ENCODE measurements at places on chromosomes 16 and 17. TPM values are rescaled to one million over a fixed set of nuclear protein-coding genes. Genes with fewer than 3 reads are reported as not detected.

DNA sequence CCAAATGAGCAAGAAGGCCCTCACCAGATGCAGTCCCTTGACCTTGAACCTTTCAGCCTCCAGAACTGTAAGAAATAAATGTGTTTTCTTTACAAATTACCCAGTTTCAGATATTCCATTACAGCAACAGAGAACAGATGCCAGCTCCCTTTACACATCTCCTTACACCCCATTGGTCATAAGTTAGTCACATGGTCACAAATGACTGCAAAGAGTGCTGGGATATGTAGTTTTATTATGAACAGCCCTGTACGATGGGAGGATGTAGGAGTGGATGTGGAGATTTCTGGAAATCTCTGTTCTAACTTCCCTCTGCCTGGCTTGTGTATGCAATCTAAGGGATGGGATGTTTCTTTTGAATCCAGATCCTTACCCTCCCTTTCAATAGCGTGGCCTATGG is 13.3 kb upstream of the RPL38 start:
- no peaks in the 10 kb centered on the region for H3K36me3 ChIP-seq
- no peak overlapping the region for H3K4me3 ChIP-seq
- no peaks in the 10 kb centered on the region for H3K4me1 ChIP-seq
- H3K27me3 ChIP-seq = peaks cover 15% of the 10 kb centered on the region
- no peak overlapping the region for H3K27ac ChIP-seq

- H3K4me3 ChIP-seq = no peak overlapping the region
- H3K27ac ChIP-seq = no peak overlapping the region
- no peak for DNase-seq
- H3K36me3 ChIP-seq = no peaks in the 10 kb centered on the region
These were observed 52.5 kb downstream of the VAT1L start for GRCh38 chr16:77840673-77841501.

The GFAP gene
- total RNA-seq = not detected

- no peak overlapping the region for H3K4me3 ChIP-seq
- H3K27me3 ChIP-seq = no peaks in the 10 kb centered on the region
- no peak overlapping the region for H3K27ac ChIP-seq
- no peaks in the 10 kb centered on the region for H3K36me3 ChIP-seq
- peaks cover 43% of the 10 kb centered on the region for H3K4me1 ChIP-seq
- DNase-seq = no peak
These were observed 9.6 kb upstream of the CPD start for GRCh38 chr17:30368912-30369720.

The CFAP119 gene
- total RNA-seq = 3.8 TPM

- no peaks in the 10 kb centered on the region for H3K27me3 ChIP-seq
- H3K36me3 ChIP-seq = peaks cover 49% of the 10 kb centered on the region
- no peak for DNase-seq
- peaks cover 21% of the 10 kb centered on the region for H3K4me1 ChIP-seq
- H3K4me3 ChIP-seq = no peak overlapping the region
- H3K27ac ChIP-seq = peak overlapping the region; percentile 56
These were observed 38.0 kb downstream of the TTC19 start for GRCh38 chr17:16037636-16038035.

DNA sequence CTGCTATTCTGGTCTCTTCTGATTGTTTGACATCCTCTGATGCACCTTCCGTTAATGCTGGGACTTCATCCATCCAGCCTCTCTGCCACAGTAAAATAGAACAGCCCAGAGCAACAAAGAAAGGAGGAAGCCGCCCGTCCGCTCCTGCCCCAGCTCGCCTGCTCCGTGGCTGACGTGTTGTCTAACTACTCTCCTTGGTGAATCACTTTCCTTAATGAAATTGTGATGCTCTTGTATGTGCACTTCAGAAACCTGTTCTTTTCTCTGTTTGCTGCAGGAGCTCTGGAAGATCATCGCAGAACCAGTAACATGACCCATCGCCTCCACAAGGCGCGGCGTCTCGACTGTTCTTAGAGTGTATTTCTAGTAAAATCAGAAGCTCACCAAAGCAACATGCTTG is 24.3 kb downstream of the METTL22 start:
- peaks cover 58% of the 10 kb centered on the region for H3K36me3 ChIP-seq
- H3K27me3 ChIP-seq = no peaks in the 10 kb centered on the region
- H3K4me1 ChIP-seq = peaks cover 10% of the 10 kb centered on the region
- H3K27ac ChIP-seq = no peak overlapping the region
- no peak for DNase-seq
- H3K4me3 ChIP-seq = no peak overlapping the region

The PIRT gene
- not detected for total RNA-seq

The ITGAE gene
- total RNA-seq = 34.4 TPM

The CD300LB gene
- not detected for total RNA-seq

The CEP295NL gene
- not detected for total RNA-seq

DNA sequence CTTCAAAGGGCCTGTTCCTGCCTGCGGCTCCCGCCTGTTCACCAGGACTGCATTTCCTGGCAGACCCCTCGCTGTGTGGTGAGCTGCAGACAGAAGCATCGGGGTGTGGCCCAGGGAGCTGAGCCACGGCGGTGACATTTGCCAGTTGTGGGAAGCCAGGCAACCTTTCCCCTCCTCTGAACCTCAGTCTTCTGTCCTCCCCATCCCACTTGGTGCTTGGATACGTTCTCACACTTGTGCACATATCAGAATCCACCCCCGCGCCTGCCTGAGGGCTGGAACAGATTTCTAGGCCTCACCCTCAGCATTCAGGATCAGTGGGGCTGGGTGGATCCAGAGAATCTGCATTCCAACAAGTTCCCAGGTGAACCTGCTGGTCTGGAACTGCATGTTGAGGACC is 63.5 kb downstream of the CRISPLD2 start:
- peaks cover 2% of the 10 kb centered on the region for H3K4me1 ChIP-seq
- H3K36me3 ChIP-seq = no peaks in the 10 kb centered on the region
- H3K4me3 ChIP-seq = no peak overlapping the region

The CCL8 gene
- not detected for total RNA-seq

The C16orf92 gene
- not detected for total RNA-seq

- peak overlapping the region; percentile 67 for H3K27ac ChIP-seq
- H3K27me3 ChIP-seq = no peaks in the 10 kb centered on the region
- DNase-seq = no peak
These were observed 32.5 kb downstream of the MYO18A start for GRCh38 chr17:29147682-29148081.

The CTRB2 gene
- not detected for total RNA-seq

The DPEP3 gene
- not detected for total RNA-seq

DNA sequence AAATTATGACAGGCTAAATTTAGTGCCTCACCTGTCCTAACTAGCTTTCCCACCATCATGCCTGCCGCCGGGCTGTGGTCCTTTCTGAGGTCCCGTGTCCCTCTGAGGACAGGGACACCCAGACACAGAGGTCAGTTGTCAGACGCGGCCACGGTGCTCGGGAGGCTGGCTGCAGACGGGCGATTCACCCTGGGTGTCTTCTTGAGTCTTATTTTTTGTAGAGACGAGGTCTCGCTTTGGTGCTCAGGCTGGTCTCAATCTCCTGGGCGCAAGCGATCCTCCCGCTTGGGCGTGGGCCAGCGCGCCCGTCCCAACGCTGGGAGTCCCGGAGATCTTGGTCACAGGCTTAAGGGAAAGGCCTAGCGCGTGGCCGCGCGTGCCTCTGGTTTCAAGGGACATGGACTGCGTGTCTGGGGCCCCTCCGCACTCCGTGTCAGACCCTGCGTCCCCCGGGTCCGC is 797 bp upstream of the RAB11FIP3 start:
- no peak overlapping the region for H3K27ac ChIP-seq
- no peaks in the 10 kb centered on the region for H3K27me3 ChIP-seq
- peak overlapping the region; percentile 82 for H3K4me3 ChIP-seq
- H3K4me1 ChIP-seq = peaks cover 28% of the 10 kb centered on the region
- no peak for DNase-seq
- peaks cover 2% of the 10 kb centered on the region for H3K36me3 ChIP-seq

The OTOA gene
- not detected for total RNA-seq

- no peak overlapping the region for H3K4me3 ChIP-seq
- H3K4me1 ChIP-seq = no peaks in the 10 kb centered on the region
- no peak overlapping the region for H3K27ac ChIP-seq
- H3K36me3 ChIP-seq = peaks cover 18% of the 10 kb centered on the region
- H3K27me3 ChIP-seq = no peaks in the 10 kb centered on the region
These were observed 35.5 kb downstream of the CLUAP1 start for GRCh38 chr16:3536271-3536731.

The GPR142 gene
- not detected for total RNA-seq

- no peaks in the 10 kb centered on the region for H3K36me3 ChIP-seq
- peaks cover 10% of the 10 kb centered on the region for H3K27me3 ChIP-seq
- peaks cover 18% of the 10 kb centered on the region for H3K4me1 ChIP-seq
- no peak overlapping the region for H3K4me3 ChIP-seq
- no peak for DNase-seq
- H3K27ac ChIP-seq = no peak overlapping the region
These were observed 13.1 kb upstream of the MRPS23 start for GRCh38 chr17:57862694-57863667.

- H3K4me3 ChIP-seq = peak overlapping the region; percentile 96
- peak overlapping the region; percentile 92 for H3K27ac ChIP-seq
- H3K4me1 ChIP-seq = peaks cover 16% of the 10 kb centered on the region
- H3K27me3 ChIP-seq = peaks cover 18% of the 10 kb centered on the region
These were observed 21.1 kb downstream of the NPTX1 start for GRCh38 chr17:80455336-80455710.

DNA sequence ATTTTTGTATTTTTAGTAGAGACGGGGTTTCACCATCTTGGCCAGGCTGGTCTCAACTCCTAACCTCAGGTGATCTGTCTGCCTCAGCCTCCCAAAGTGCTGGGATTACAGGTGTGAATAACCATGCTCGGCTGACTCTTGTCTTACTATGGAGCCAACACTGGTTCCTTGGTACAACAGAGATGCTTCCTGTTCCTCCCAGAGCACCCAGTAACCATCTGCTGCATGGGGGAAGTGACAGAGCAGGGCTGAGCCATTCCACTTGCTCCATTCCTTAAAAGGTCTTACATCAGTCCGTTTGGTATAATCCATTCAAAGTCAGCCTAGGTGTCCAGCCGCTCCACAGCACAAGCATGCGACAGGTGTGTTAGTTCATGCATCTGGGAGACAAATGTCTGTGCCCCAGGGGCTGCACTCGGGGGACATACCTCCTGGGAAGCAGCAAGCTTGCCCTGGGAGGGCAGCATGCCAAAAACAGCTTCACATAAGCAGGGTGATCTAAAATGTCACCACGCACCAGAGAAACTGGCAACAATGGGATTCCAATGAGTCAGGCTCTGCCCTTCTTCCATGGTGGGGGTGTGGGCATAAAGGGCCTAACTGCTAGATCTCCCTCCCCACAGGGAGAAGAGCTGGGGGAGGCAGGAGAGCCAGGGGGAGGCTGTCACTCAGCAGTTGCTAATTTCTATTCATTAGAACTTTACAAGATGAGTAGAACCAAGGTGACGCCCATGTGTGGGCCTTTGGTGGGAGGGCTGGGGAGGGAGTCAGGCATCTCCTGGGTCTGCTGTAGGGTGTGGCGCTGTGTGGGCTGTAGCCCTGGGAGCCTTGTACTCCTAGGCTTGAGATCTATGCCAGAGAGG is 35.5 kb downstream of the PIPOX start:
- no peak overlapping the region for H3K4me3 ChIP-seq
- H3K4me1 ChIP-seq = no peaks in the 10 kb centered on the region
- H3K27me3 ChIP-seq = no peaks in the 10 kb centered on the region
- H3K27ac ChIP-seq = no peak overlapping the region
- DNase-seq = no peak

- no peaks in the 10 kb centered on the region for H3K4me1 ChIP-seq
- H3K27me3 ChIP-seq = peaks cover 4% of the 10 kb centered on the region
- DNase-seq = no peak
- no peak overlapping the region for H3K27ac ChIP-seq
- no peaks in the 10 kb centered on the region for H3K36me3 ChIP-seq
These were observed 6.9 kb upstream of the C16orf78 start for GRCh38 chr16:49366669-49367068.

The EDC4 gene
- 94.2 TPM for total RNA-seq

The CDYL2 gene
- total RNA-seq = 29.4 TPM

DNA sequence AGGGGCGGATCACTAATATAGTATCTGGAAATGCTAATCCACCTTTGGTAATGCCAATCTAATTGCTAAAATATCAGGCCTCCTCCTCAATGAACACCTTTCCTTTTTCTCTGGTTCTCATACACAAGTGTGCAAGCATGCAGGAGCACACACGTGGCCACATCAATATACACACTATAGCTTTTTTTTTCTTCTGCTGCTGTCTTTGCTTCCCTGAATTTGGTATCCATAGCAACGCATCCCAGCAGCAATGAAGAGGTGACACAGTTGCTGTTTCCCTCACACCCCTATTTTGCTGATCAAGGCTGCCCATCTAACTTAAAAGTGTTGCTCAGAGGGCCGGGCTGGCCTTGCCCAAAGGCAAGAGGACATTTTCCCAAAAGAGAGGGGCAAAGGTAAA is 15.4 kb downstream of the NOG start:
- no peak overlapping the region for H3K4me3 ChIP-seq
- H3K4me1 ChIP-seq = peaks cover 3% of the 10 kb centered on the region
- no peaks in the 10 kb centered on the region for H3K36me3 ChIP-seq
- H3K27ac ChIP-seq = no peak overlapping the region

GRCh38 chr17:57597531-57598453 is 147.3 kb downstream of the CCDC182 start:
- H3K27ac ChIP-seq = peak overlapping the region; percentile 90
- no peaks in the 10 kb centered on the region for H3K27me3 ChIP-seq
- H3K4me3 ChIP-seq = no peak overlapping the region
- H3K36me3 ChIP-seq = peaks cover 12% of the 10 kb centered on the region
- DNase-seq = peak; percentile 51

The PTGES3L gene
- 0.64 TPM for total RNA-seq

DNA sequence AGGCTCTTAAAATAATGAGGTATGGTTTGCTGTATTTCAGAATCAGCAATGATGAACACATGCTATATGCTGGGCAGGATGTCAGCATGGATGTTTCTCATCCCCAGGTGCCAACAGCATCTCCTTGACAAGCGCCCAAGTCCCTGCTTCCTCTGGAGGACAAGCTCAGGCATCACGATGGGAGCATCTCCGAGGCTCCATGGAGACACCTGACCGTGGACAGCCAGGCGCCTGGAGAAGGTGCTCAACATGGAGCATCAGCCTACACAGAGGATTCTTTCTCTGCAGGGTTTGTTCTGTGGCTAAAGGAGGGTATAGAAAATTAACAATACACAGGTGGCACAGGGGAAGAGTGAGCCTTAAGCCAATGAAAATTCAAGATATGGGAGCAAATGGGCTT is 72.1 kb downstream of the SLC5A11 start:
- H3K27ac ChIP-seq = no peak overlapping the region
- no peak for DNase-seq
- no peak overlapping the region for H3K4me3 ChIP-seq
- H3K27me3 ChIP-seq = no peaks in the 10 kb centered on the region
- peaks cover 13% of the 10 kb centered on the region for H3K36me3 ChIP-seq
- H3K4me1 ChIP-seq = peaks cover 9% of the 10 kb centered on the region

Measured in activated CD4-positive, alpha-beta memory T cell treated with anti-CD3 and anti-CD28 coated beads for 36 hours (primary cell).